Cardiac septum (tissue), 1 donor: ENCODE measurements at places on chromosomes 5 and 9. TPM values are rescaled to one million over a fixed set of nuclear protein-coding genes. Genes with fewer than 3 reads are reported as not detected.

DNA sequence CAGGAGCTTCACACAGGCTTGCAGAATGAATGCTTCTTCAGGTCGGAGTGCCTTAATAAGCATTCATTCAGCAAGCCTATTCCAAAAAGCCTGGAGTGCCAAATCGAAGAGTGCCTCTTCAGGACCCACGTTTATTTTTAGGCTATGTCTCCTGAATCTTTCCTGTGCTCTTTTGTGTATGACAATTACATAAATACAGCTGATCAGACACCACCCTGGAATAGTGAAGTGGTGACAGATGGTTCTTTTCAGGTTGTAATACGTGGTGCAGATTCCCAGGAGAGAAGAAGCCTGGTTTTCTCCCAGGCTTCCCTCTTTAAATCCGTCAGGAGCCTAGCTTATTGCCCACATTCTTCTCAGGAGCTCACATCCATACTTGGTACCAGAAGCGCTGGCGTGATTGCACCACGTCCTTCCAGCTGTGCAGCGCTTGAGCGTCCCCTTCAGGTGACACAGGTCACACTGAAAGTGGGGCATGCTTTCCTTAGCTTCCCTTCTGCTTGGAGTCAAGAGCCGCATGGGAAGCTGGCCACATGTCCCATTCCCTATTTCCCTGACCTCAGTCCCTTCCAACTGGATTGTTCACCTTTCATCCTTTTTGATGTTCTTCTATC lies 123.1 kb downstream of the ADCY2 start:
- DNase-seq = no peak

DNA sequence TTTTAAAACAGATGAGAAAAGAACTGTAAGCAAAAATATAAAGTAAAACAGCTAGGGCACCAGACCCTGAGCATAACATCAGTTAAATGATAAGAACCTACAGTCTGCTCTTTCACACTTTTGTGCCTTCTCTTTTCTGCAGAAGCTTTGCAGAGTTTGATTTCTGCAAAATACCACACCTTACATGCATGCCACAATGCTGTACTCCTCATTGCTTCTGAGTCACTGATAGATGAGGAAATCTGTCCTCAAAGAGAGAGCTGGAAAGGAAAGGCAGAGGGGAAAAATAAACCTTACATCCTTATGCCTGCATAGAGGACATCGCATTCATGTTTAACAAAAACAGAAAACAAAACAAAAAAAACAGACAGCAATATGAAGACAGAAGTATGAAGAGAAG lies 142.9 kb downstream of the ATPSCKMT start:
- DNase-seq = no peak

DNA sequence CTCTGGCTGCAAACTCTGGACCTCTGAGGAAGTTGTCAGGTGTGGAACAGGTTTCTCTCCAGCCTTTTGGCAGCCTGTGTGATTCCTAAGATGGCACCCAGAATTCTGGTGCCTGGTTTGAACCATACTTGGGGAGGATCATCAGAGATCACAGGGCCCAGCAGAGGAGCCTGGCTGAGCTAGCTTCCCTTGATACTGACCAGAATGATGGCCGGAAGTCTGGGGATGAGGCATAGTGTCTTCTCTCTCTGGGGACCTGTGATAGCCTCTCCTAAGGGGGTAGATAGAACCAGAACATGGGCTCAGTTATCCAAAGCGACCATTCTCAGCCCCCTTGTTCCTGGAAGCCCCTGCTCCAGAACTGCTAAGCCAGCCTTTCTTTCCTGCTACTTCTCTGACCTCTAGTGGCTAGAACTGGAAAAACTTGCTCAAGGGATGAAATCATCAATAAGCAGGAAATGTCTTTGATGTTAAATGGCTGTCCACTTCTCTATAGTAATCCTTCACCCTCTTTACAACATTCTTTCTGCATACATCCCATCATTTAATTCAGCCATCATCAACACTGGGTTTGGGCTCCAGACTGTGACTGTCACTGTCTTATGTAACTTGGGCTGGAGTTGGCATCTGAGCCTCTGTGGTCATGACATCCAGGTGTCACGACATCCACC lies 55.1 kb downstream of the C9orf152 start:
- DNase-seq = no peak

Gene TMOD1
- total RNA-seq = 151 TPM

DNA sequence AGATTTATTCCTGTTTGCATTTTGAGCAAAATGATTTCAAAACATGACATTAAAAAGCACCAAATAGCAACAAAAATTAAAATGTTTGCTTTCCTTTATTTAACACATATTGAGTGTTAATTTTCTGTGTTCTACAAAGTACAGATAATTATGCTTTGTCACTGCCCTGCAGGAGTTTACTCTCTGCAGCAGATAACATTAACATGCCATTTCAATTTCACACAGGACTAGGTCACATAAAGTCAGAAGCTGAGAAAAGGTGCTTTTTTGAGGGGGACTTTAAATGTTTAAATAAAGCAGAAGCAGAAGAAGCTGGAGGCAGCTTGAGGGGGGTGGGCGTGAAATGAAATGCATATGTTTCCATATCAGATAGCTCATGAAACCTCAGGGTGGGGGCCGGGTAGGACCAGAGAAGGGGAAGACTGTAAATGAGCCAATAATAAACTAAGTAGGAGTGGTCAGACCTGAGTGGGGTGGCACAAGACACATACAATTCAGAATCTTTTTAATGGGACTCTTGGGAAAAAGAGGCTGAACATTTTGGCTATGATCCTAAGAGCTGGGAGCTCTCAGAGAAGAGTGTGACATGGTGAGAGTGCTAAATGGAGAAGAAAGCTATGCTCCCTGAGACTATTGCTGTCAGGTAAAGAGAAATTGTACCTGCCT lies 387.5 kb downstream of the FAM170A start:
- DNase-seq = no peak

DNA sequence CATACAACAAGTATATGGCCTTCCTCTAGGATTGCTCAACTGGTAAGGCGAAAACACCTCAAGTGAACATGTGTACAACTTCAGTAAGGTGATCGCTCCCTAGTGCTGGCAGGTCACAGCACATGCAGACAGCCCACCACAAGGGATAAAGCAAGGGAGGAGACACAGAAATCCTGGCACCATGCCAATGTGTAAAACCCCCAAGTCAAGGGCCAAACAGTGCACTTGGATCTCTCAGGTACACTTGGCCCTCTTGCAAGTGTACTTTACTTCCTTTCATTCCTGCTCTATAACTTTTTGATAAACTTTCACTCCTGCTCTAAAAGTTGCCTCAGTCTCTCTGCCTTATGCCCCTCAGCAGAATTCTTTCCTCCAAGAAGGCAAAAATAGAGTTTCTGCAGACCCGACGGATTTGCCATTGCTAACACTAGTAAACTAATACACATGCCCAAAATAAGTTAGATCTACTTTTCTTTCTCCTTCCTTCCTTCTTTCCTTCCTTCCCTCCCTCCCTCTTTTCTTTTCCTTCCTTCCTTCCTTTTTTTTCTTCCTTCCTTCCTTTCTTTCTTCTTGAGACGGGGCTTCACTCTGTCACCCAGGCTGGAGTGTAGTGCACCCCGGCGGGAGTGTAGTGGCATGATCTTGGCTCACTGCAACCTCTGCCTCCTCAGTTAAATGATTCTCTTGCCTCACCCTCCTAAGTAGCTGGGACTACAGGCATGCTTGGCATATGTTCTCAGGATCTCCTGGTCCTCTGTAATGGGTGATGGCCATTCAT lies 6.8 kb upstream of the LNPEP start:
- no peak for DNase-seq

Gene ZFP2
- 1.2 TPM for total RNA-seq

DNA sequence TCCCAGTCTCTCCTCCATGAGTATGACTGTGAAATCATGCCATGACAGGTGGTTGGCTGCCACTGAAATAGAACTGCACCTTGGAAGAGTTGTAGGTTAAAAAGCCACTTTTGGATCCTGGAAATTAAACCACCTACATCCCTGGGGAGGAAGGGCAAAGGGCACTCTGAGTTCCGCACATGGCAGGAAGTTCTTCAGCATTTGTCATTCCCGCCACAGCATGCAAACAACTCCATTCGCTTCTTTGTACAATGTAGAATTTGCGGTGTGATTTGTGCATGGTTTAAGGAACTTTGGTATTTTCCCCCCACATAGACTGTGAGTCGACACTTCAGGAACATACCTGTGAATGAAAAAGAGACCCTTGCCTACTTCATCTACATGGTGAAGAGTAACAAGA lies 9.8 kb downstream of the SAP30L start:
- no peak for DNase-seq

GRCh38 chr5:91266184-91266705 lies 116.9 kb downstream of the ARRDC3 start:
- DNase-seq = no peak

DNA sequence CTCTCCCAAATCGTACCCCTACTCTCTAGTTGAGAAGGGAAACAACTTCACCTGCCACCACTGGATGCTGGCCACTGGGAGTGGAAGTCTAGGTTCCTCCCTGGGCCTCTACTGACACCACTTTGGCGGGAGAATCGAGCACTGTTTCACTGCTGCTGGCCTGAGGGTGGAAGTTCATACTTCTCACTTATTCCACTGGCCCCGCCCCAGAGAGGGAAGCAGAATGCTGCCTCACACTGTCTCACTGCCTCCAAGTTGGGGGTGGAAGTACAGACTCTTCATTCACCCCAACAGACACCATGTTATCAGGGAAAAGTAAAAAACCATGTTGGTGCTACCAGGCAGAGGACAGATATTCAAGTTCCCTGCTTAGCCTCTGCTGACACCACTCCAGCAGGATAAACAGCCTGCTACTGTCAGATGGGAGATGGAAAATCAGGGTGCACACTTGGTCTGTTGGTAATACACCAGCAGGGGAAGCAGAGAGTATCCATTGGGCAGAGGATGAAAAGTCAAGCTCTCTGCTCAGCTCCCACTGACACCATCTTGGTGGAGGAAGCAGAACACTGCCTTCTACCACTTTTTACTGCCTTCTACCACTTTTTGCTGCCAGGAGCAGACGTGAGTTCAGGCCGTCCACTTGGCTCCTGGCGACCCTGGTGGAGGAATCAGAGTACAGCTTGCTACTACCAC lies 159.4 kb downstream of the SIL1 start:
- no peak for DNase-seq

- DNase-seq = no peak
Measured at GRCh38 chr5:82257247-82257646, 20.9 kb downstream of the RPS23 start.

GRCh38 chr5:57527870-57528269 lies 45.3 kb upstream of the ACTBL2 start:
- no peak for DNase-seq

DNA sequence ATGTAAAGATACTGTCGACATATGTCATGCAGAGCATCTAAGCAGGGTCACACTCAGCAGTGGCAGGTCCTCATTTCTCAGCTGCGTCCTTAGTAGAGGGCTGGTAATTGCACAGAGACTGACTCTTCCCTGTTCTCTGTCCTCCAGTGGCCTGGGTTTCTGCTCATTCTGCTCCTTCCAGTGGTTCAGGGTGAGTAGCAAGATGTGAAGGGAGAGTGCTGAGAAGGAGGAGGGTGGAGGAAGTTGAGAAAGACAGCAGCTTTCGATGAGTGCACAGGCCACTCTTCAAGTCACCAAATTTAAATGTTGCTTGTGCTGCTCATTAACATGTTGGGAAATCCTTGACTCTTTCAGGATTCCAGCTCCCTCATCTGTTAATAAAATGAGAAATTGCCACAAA lies 203.9 kb downstream of the FBXL7 start:
- no peak for DNase-seq

Gene CDH9
- not detected for total RNA-seq

DNA sequence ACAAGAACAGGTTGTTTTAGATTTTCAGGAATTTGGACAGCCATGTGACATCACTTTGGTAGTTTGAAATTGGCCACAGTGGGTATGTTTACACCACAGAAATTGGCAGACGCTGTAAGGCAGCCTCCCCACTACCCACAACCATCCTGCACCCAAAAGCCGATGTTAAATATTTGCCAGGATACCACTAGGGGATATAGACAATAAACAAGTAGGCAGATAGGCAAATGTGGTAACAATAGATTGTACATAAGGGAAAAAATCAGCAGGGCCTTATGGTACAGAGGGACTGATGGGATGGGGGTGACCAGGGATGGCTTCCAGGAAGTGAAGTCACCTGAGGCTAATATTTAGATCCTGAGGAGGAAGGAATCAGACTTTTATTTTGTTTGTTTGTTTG lies 31.1 kb upstream of the DUSP1 start:
- DNase-seq = no peak
